Osteocyte (in vitro differentiated cells): ENCODE measurements at places on chromosomes 3 and 15. TPM values are rescaled to one million over a fixed set of nuclear protein-coding genes. Genes with fewer than 3 reads are reported as not detected.

Gene PYGO1
- 16.1 and 18.5 TPM in 2 replicates for total RNA-seq

Gene UQCRC1
- 201 and 202 TPM in 2 replicates for total RNA-seq

Gene CLDN16
- not detected in 2 replicates for total RNA-seq

Gene SNUPN
- total RNA-seq, result 27.0 and 27.9 TPM in 2 replicates

Gene MRPS11
- total RNA-seq, result 41.9 and 51.0 TPM in 2 replicates

Gene PGBD4
- total RNA-seq, result 2.0 TPM in 2 replicates

Gene AQP9
- total RNA-seq, result not detected in 2 replicates

Gene FOXL2NB
- total RNA-seq, result 0.21 TPM in 1 of 2 replicates, not detected in the other

Gene FBXL2
- 16.0 and 20.4 TPM in 2 replicates for total RNA-seq

Gene SKOR1
- 0.42 and 0.48 TPM in 2 replicates for total RNA-seq

Gene ADGRG7
- total RNA-seq, result not detected in 2 replicates

Gene GCSAM
- total RNA-seq, result not detected in 2 replicates

Gene KIF7
- 18.2 and 20.0 TPM in 2 replicates for total RNA-seq

Gene CPN2
- not detected in 2 replicates for total RNA-seq

Gene IL12A
- total RNA-seq, result 0.50 TPM in 1 of 2 replicates, not detected in the other

Gene MEGF11
- 0.26 TPM in 1 of 2 replicates, not detected in the other for total RNA-seq

Gene KIF9
- 5.4 and 6.2 TPM in 2 replicates for total RNA-seq

Gene TUSC7
- not detected in 2 replicates for total RNA-seq
